ENCODE measurements at places on chromosomes 7 and 10.

DNA sequence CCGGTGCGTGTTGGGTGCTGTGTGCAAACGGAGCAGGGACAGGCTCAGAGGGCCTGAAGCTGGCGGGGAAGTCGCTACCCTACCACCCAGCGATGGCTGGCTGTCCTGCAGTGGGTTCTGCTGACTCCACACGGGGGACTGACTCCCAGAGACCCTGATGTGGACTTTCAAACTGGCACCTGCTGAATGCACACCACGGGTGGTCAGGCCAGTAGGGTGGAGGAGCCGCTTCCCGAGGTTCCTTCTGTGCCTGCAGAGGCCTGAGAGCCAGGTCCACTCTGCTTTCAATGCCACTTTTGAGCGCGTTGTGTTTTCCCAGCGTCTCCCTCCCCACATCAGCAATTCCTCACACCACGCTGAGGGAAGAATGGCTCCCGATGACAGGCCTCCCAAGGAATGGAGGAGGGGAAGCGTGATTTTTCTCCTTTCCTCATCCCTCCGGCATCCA lies 135.3 kb downstream of the ADARB2 start:
- DNase-seq, result no peak

DNA sequence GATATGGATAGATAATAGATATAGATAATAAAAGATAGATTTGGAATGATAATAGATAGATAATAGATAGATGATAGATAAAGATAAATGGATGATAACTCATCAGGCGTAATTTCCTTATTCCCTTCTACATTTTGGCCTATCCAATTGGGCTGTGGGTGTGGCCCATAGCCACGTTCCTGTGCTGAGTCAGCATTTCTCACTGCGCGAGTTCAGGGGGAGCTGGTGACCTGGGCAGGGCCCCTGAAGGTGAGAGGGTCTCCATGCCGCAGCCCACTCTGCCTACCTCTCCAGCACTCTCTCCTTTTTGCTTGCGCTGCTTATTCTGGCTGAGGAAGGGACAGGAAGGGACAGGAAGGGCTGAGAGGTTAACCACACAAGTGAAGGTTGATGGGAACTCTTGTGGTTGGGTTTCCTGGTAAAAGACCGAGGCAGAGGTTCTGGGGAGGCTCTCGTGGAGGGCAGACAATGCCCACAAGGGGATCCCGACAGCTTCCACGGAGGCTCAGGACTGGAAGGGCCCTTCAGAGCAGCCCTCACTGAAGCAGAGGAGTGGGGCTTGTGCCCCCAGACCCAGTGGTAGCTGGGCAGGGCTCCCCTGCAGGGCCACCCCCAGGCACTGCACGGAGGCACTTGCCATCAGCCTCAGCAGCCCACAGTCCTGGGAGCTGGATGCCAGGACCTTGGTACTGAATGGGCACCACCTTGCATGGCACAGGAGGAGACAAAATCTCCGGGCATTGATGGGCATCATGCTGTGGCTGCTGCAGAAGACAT lies 247.3 kb upstream of the PITRM1 start:
- DNase-seq, result no peak

GRCh38 chr7:37683246-37684120 lies at the start of gene GPR141:
GPR141 (plus strand) TSS chr7:37683766; CDS start chr7:37740394, 56,628 bp downstream.
- DNase-seq, result no peak

DNA sequence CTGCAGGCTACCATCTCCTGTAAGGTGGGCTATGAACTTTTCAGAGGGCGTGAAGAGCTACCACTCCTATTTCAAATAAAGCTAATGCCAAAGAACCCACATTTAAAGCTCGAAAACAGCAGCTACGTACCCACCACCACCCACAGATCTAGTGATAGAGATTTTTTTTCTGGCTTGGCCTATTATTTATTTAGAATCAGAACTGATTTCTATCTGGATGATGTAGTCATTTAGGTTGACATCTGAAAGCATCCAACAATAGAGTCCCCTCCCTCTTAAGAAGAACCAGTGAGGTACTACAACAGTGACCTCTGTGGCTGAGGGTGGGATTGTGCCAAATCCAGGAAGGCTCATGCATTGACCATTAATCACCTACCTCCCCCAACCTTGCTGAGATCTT lies 113.8 kb upstream of the ADO start:
- no peak for DNase-seq

DNA sequence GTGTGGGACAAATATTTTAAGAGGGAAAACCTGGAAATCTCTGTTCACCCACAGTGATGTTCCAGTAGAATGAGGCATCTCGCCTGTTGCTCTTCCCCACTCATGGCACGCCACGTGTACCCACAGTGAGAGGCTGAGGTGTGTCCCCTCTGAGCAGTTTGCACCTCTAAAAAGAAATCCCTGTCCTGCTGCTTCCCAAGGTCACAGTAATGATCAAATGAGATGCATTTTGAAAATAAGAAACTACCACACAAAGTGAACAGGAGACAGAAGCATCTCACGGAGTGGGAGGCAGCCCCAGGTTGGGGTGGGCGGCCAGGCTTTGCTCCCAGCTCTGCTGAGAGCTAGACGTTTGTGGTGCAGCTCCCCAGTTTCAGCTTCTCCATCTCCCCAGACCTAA lies 12.4 kb upstream of the ZNF777 start:
- no peak for DNase-seq

DNA sequence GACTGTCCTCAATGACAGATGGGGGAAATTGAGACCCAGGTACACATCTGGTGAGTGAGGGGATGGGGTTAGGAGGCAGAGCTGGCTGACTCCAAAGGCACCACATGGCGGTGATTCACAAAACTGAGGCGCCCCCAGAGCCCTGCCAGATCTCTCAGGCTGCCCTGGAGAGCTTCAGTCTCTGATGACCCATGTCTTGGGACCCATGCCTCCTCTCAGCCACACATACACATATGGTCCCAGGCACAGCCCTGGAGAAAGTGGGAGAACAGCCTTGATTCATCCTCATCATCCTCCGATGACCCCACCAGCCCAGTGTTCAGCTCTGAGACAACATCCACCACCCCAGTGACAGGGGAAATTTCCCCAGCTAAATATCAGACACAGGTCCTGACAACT lies 426.0 kb downstream of the RPS24 start:
- no peak for DNase-seq

GRCh38 chr10:43667317-43667731 lies 18.6 kb upstream of the ZNF32 start:
- no peak for DNase-seq

- DNase-seq, result no peak
Measured at GRCh38 chr7:101200862-101201599, at the start of gene MOGAT3. MOGAT3 (minus strand) TSS chr7:101201036; CDS start chr7:101200854, 182 bp downstream.

All from substantia nigra (tissue), 51 donors.